ENCODE measurements at places on chromosomes 3 and 15.

GRCh38 chr3:43142472-43142871, 36.6 kb upstream of the POMGNT2 start:
- no peak for DNase-seq

DNA sequence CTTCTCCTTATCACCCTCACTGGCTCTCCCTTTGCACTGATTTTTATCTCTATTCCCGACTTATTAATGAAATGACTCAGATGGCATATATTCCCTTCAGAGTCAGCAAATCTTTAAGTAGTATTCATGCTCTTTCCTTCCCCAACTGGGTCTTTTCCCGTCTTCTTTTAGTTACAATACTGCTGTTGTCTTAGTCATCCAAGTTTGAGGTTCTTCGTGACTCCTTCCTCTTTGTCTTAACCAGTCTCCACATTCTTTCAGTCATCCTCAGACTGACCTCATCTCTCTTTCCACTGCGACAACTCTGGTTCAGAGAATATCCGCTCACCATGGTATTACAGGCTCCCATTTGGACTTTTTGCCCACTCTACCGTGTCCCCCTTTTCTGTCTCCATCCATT, 12.4 kb downstream of the WDR5B start:
- no peak for DNase-seq

DNA sequence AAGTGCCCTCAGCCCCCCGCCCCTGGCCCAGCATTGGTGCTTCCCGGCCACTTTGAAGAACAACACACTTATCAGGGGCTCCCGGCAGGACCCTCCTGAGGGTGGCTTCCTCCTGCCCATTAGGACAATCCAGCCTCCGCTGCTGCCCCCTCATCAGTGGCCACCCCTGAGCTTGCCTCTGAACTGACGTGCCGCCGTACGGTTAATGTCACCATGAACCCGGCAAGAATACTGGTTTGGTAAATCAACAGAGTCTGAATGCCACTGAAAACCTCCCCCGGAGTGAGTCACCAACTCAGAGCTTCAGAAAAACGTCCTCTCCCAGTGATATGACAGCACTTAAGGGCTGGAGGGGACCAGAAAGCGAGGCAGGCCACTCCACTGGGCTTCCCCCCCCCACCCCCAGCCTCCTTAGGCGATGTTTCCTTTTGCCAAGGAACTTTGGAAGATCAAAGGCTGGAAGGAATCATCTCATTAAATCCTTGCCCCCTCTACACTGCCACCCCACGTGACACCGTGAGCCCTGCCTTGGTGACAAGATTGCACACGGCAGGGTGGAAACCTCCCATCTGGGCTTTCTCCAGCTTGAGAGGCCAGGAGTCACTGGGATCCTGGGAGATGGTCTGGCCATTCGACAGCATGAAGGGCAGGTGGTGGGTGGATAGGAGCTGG, 142.1 kb downstream of the NUP210 start:
- DNase-seq = no peak

DNA sequence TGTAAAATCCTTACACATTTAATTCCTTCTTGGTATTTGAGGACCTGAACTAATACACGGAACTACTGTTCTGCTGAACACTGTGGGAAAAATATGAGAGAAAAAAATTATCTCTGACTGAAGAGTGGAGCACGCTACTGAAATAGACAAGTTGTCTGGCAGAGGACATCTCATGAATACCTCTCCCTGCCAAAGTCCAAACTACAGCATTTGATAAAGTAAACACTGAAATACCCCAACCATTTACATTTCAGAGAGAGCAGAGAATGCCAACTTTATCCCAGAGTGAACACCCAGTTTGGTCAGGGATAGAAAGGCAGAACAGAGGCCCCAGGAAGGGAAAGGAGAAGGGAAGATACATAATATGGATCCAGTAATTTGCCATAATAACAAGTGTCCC, 920.7 kb downstream of the SQOR start:
- DNase-seq = no peak

DNA sequence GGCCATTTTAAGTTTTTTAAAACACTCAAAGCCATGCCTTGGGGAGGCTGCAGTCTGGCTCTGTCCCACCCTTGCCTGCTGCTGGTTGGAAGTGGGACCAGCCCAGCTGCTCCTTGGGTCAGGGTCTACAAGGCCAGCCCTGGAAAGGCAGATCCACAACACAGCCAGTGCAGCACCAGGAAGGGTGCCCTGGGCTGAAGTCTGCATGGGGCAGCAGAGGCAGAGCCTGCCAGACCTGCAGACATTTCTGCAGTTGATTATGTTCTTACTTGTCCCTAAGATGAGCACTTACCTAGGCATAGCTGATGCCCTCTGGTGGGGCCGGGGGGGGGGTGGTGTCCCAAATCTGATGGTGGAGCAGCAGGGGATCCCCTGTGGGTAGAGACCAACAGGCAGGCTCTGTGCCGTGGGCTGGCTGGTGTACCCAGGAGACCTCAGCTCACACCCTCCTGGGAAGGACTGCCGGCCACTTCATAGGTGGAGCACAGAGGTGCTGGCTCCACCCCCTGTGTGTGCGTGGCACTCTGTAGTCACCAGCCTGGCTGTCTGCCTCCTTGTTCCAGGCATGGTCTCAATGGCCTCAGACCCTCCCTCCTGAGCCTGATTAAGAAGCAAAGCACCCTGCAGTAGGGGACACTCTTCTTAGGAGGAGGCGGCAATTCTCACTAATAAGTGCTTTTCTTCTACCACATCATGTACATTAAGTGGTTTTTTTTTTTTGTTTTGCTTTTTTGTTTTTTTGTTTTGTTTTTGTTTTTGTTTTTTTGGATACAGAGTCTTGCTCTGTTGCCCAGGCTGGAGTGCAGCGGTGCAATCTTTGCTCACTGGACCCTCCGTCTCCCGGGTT, 97.4 kb upstream of the KLF13 start:
- no peak for DNase-seq

DNA sequence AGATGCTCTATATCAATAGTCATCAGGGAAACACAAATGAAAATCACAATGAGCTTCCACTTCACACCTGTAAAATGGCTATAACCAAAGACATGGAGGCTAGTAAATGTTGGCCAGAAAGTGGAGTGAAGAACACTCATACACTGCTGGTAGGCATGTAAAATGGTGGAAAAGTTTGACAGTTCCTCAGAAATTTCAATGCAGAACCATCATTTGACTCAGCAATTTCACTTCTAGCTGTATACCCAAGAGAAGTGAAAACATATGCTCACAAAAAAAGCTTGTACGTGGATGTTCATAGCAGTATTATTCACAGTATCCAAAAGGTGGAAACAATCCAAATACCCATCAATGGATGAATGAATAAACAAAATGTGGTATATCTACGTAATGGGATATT, 19.2 kb upstream of the TOP2B start:
- no peak for DNase-seq

DNA sequence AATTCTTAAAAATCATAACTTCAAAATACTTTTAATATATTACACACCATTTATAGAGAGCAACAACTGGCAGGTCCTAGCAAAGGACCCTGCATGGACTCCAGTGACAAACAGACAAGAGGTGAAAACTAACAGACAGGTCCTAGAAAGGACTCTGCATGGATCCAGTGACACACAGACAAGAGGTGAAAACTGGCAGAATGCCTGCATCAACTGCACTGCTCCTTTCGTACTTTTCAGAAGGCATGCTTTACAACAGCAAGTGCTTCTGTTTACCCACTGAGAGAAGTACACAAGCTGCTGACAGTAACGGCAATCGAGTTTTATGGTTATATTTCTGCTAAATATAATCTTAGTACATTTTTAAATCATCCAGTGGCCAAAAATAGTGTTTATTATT, 24.3 kb upstream of the GP5 start:
- no peak for DNase-seq

DNA sequence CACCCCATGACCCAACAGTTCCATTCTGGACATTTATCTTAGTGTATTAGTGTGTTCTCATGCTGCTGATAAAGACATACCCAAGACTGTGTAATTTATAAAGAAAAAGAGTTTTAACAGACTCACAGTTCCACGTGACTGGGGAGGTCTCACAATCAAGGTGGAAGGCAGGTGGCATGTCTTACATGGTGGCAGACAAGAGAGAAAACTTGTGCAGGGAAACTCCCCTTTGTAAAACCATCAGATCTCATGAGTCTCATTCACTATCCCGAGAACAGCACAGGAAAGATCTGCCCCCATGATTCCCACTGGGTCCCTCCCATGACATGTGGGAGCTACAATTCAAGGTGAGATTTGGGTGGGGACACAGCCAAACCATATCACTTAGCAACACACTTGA, 21.6 kb upstream of the GPD1L start:
- DNase-seq = no peak

DNA sequence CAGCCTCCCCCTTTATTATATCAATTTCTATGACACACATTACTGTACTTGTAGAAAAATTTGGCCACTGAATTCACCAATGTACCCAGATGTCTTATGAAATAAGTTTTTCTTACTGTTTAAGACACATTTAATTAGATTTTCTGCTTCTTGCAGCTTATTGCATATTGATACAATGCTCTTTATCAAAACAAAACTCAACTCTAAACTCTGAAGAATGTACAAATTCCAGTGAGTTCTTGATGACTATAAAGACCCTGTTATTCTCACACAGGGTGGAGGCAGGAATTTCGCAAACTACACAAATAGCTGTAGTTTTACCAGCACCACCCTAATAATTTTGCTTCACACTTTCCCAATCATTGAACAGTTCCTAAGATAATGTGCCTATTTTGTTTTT, 22.0 kb downstream of the CMTM6 start:
- DNase-seq = no peak

- no peak for DNase-seq
Observed at GRCh38 chr3:35241236-35241635, 398.1 kb upstream of the ARPP21 start.

DNA sequence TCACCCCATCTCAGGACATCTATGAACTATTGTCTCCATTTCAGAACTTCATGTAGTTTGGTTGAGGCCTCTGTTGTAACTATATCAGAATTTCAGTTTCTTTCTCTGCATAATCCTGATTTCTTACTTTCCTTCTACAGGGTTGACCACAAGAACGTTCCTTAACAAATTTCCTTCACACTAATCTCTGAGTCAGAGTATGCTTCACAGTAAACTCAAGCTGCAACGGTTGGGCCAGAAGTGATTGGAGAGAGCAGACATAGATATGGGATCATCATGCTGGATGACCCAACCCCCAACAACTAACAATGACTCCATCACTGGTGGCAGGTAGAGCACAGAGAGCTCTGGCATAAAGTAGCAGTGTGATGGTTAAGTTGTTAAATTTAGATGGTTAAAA, 128.8 kb upstream of the OSTN start:
- no peak for DNase-seq

- no peak for DNase-seq
Observed at GRCh38 chr3:18098960-18099587, 326.1 kb downstream of the SATB1 start.

DNA sequence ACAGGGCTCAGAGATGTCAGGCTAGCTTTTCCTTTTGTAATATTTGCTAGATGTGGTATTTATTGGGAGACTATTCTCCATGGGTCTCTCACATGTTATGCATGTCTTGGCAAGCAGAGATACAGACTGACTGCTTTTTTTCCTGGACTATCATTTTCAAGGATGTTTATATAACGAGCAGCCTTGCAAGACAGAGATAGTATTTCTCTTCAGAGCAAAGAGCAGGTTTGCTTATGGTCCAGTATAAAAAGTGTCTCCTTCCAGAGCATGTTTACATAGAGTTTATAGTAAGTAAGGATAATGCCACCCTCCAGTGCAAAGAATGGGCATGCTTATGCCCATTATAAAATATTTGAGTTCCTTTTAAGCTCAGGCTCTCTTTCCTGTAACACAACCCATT, 24.6 kb downstream of the GTF2E1 start:
- no peak for DNase-seq

All from stimulated activated CD8-positive, alpha-beta memory T cell treated with anti-CD3 and anti-CD28 coated beads, Interleukin-4, amount 100 ng/mL, for 1 hour (primary cell).